ENCODE measurements at places on chromosomes 2 and 18.

- no peak for DNase-seq
Measured at GRCh38 chr2:7627583-7627982, 710.4 kb downstream of the RNF144A start.

DNA sequence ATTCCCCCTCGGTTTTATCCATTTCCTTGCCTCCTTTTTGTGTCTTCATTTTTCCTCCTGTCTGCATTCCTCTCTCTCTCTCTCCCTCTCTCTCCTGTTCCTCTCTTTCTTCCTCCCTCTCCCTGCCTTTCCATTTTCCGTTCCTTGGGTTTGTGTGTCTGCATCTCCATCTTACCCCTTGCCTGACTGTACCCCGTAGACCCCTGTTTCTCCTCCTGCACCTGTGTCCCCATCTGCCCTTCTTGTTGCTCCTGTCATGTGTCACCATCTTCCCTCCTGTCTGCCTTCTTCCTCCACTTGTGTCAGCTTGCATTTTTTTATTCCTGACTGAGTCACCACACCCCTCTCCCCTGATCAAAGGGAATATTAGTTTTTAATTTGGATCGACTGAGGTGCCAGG, 1.8 kb downstream of the CDK5R2 start:
- peak; percentile 40 for DNase-seq

DNA sequence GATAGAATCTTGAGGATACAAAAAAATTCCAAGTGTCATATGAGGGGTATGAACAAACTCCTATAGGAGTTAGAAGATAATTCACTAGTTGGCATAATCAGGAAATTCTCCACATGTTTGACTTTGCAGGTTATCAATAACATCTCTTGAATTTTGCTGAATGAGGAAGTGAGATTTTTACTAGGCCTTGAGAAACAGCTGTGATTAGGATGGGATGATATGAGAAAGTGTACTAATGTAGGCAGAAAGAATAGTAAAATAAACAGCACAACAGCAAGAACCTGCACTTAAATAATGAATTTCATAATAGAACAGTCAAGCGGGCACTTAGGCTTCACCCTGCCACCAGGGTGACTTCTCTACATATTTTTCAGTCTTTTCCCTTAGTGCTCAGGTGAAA, 570.8 kb upstream of the CRIM1 start:
- DNase-seq: no peak

- no peak for DNase-seq
Measured at GRCh38 chr2:238029853-238030252, 30.9 kb upstream of the SCLY start.

GRCh38 chr2:101151859-101152271, 683 bp upstream of the TBC1D8 start:
- no peak for DNase-seq

DNA sequence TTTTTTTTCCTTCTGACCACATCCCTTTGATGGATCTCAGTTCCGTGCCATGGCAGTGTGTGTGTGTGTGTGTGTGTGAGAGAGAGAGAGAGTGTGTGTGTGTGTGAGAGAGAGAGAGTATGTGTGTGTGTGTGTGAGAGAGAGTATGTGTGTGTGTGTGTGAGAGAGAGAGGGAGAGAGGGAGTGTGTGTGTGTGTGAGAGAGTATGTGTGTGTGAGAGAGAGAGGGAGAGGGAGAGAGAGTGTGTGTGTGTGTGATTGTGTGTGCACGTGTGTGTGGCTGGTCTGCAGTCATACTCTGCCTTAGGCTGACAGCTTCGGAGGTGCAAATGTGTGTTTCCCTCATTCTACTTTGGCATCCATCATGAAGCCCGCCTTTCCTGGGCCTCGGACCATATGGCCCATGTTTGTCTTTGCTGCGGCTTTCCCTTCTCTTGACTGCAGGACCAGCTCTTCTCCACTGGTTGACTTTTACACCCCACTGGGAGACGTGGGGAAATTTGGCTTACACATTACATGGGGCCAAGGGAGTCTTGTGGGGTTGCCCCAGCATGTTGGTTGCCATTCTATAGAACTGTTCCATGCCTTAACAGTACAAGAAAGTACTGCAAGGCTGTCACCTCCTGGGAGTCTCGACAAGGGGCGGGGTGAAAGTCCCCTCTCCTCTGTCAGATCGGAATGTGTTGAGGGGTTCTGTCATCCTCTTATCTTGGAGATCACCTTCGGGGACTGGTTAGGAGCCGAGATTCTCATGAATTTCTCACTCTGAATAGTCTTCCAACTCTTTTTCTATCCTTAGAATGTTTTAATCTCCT, 21.6 kb downstream of the TSN start:
- no peak for DNase-seq

DNA sequence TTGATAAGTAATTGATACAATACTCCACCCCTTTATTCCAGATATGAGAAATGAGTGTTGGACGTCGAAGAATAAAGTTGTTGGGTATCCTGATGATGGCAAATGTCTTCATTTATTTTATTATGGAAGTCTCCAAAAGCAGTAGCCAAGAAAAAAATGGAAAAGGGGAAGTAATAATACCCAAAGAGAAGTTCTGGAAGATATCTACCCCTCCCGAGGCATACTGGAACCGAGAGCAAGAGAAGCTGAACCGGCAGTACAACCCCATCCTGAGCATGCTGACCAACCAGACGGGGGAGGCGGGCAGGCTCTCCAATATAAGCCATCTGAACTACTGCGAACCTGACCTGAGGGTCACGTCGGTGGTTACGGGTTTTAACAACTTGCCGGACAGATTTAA, 26.3 kb downstream of the B3GNT2 start:
- no peak for DNase-seq

- no peak for DNase-seq
Measured at GRCh38 chr2:173050684-173051083, 25.0 kb upstream of the MAP3K20 start.

DNA sequence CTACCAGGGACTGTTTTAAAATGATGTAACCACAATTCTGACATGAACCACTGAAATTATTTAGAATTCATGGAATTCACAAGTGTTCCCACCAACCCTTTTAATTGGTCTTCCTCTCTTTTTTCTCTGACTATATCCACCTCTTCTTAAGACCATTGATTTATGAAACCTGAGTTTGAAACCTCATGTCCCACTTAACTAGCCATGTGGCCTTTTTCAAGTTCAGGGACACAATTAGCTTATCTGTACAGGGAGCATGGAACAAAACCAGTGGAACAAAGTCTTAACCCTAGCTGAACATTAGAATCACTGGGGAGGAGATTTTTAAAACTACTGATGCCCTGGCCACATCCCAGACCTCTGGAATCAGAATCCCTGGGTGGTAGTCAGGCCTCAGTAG, 41.6 kb upstream of the TMEM163 start:
- no peak for DNase-seq

DNA sequence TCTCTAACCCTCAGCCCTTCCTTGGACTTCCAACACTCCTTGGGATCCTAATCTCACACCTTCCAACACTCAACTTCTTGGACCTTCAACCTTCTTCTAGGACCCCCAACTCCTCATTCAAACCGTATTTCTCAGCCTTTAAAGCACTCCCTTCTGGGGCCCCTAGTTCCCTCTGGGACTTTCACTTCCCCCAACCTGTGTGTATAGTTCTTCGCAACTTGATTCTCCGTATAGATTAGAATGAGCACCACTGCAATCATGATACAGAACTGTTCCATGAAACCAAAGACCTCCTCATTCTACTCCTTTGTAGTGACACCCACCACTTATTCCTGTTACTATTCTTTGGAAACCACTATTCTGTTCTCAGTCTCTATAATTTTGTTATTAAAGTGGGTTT, 62.0 kb upstream of the NFU1 start:
- no peak for DNase-seq

DNA sequence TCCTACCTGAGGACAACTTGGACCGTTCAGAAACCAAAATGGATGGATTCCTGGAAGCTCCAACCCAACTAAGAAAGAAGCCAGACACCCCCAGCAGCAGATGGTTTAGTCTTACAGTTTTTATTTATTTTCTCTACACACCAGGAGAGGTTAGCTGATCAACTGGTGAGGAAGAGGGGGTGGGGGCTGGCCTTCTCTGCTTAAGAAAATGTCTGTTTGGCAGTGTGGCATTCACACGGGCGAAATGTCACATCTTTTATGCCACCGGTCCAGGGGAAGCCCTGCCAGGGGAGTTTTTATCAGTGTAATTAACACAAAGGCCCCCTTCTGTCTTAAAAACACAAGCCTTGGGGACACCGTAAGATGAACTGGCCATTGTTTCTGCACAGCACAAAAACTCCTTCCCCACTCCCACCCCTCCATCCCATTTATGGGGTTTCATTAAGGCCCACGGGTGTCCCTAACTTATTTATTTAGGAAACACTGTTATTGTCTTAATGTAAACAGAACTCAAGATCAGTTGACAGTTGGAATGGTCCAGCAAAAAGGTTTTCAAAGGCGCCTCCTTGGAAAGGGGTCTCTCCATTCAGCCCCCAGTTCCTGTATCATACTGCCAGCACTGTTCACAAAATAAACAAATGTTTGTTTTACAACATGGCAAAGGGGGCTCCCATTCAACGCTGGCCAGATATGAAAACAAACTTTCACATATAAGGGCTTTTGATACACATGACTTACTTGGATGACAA, 217.0 kb downstream of the C1D start:
- DNase-seq: peak; percentile 40
